ENCODE measurements at places on chromosomes 1 and 21. TPM values are rescaled to one million over a fixed set of nuclear protein-coding genes. Genes with fewer than 3 reads are reported as not detected.

DNA sequence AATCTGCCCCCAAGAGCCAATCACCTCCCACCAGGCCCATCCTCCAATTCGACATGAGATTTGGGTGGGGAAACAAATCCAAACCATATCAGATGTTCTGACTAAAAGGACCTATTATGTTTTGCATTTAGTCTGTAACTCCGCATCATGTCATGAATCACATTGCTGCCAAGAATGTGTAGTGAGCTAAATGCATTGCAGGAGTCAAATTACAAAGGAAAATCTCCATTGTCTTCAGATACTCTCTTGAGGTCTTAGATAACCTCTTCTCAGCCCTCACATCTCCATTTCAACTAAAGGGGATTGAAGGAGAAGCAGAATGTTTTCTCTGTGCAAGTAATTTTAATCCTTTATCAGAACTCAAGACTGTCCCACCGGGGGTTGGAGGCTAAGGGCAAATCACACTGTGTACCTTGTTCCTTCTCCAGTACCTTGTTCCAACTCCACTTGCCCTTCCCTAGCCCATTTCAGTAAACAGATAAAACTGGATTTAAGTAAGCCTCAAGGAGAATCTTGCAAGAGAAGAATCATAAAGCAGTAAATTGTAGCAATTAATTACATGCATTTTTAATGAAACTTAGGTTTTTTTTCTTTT lies 34.1 kb downstream of the EXTL2 start:
- DNase-seq = no peak

GRCh38 chr21:28903448-28903847 lies 89.2 kb downstream of the LTN1 start:
- no peak for DNase-seq

DNA sequence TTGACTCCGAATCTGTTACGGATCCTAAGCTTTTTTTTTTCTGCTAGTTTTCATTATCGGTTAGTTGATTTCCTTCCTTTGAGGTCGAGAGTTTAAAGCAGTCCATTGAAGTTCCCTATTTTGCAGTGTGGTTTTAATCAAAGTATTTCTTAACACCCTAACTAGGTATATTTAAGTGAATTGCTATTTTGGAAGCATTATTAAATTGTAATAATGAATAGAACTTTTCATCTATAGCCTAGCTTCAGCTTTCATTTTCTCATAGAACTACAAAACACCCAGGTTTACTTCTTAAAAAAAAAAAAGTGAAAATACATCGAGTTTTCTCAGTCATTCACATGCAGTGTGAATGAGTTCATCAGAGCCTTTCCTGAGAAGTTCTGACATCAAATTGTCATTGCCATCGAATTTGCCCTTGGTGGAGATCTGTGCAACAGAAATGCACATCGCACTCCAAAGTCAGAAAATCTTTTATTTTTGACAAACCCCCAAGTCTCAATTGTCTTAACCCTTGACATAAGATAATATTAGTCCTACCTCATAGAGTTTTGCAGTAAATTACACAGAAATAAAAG lies 1.1 kb upstream of the LBR start:
- DNase-seq = no peak

- no peak for DNase-seq
These were observed 201.5 kb downstream of the HS2ST1 start for GRCh38 chr1:87115891-87116290.

DNA sequence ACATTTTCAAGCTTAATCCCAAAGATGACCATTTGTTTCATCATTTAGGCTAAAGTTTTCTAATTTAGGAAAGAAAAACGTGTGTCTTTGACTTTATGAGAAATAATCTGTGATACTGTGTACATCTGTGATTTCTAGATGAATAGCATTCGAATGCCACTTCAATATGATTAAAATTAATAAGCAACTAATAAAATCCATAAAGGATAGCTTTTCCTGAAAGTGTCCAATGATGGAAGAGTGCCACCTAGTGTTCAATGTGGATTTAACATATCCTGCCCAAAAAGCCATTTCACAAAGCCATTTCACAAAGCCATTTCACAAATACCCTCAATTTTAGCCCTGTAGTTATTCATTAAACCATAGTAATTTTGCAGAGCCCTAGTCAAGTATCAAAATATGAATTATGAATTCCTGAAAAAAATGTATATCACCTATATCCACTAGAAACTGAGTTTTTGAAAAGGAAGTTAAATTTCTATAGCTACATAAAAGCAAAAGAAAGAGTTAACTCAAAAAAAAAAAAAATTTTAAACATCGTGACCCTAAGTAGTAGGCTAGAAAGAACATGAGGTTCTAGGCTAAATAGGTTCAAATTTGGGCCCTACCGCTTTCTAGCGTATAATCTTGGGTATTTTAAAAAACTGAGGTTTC lies 19.1 kb downstream of the NME7 start:
- DNase-seq = no peak

- DNase-seq = no peak
These were observed 240.9 kb upstream of the ADGRL2 start for GRCh38 chr1:81559662-81560350.

GRCh38 chr1:24748191-24749121 lies 3.2 kb downstream of the CLIC4 start:
- no peak for DNase-seq

GRCh38 chr1:45894331-45894730 lies 90.9 kb downstream of the MAST2 start:
- no peak for DNase-seq

- no peak for DNase-seq
These were observed 570.5 kb downstream of the PTPRU start for GRCh38 chr1:29806646-29807319.

DNA sequence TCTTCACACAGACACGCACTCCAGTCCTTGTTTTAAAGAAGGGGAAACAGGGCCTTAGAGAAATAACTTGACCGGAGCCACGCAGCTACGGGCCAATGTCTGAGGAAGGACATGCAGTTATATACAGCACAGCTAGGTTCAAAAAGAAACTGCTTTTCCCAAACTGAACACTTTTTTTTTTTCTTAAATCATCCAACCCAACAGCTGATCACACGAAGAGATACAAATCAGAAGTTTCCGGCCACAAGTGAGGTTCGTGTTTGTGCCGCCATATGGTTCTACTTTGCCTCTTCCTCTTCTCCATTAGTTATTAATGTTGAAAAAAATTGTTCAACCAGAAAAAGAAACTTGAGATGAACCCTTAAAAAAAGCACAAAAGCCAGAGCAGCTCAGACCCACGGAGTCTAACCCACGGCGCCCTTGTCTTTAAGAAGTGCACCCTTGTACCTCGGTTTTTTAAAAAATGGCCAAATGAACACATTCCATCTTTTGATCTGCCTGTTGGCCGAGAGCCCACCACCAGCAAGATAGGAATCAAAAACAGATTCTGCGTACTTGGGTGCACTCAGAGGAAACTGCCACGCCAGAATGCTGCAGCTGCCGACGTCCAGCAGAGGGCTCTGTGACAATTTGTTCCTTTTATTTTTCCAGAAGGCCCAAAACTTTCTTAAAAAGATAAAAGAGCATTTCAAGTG lies 78.9 kb downstream of the SLC66A1 start:
- DNase-seq = no peak

DNA sequence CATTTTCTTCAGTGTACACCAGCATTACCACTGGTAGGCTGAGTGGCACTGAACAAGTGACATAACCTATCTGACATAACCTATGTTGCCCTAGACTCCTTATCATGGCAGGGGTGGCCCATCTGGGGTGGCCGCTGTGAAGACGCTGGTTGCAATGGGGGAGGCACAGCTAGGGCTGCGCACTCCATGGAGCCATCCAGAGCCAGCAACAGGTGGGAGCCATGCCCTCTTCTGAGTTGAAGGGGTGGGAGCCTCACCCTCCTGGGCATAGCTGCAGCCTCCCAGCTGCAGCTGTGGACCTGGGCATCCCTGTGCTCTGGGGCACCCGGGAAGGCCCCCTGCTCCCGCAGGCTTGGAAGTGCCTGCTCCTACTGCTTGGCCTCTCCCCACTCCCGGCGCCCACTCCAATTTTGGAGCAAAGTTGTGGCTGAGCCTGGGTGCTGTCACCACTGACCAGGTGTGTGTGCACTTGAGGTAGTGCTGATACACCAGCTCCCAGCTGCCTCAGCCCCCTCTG lies 52.4 kb upstream of the NTPCR start:
- DNase-seq = no peak

DNA sequence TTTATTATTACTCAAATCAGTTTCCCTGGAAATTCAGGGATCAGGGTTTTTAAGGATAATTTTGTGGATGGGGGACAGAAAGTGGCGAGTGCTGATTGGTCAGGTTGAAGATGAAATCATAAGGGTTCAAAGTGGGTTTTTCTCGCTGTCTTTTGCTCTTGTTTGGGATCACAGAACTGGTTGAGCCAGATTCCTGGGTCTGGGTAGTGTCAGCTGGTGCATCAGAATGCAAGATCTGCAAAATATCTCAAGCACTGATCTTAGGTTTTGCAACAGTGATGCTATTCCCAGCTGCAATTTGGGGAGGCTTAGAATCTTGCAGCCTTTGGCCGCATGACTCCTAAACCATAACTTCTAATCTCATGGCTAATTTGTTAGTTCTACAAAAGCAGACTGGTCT lies 9.3 kb downstream of the CHI3L2 start:
- no peak for DNase-seq

DNA sequence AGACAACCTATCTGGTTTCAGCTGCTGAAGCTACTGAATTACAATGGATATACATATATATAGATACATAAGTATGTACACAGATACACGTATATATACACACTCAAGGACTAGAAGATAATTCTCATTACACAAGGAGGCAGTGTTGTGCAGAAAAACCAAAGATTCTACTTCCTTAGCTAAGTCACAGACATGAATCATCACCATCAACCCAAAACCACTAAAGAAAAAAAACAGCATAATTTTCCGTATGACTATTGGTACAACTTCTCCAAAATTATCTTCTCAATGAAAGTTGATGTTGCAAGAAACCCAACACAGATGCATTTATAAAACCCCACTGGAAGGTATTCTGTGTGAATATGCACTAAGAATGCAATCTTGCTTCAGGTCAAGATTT lies 36.8 kb upstream of the RPF1 start:
- DNase-seq = no peak

- DNase-seq = no peak
These were observed 19.3 kb upstream of the ACTL8 start for GRCh38 chr1:17735793-17736192.

DNA sequence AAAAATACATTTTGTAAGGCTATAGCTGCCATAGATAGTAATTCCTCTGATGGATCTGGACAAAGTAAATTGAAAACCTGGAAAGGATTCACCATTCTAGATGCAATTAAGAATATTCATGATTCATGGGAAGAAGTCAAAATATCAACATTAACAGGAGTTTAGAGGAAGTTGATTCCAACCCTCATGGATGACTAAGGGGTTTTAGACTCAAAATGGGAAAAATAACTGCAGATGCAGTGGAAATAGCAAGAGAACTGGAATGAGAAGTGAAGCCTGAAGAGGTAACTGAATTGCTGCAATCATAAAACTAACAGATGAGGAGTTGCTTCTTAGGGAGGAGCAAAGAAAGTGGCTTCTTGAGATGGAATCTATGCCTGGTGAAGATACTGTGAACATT lies 230.8 kb downstream of the KCTD3 start:
- DNase-seq = no peak

- DNase-seq = no peak
These were observed 19.3 kb downstream of the OBSCN start for GRCh38 chr1:228226956-228227791.

DNA sequence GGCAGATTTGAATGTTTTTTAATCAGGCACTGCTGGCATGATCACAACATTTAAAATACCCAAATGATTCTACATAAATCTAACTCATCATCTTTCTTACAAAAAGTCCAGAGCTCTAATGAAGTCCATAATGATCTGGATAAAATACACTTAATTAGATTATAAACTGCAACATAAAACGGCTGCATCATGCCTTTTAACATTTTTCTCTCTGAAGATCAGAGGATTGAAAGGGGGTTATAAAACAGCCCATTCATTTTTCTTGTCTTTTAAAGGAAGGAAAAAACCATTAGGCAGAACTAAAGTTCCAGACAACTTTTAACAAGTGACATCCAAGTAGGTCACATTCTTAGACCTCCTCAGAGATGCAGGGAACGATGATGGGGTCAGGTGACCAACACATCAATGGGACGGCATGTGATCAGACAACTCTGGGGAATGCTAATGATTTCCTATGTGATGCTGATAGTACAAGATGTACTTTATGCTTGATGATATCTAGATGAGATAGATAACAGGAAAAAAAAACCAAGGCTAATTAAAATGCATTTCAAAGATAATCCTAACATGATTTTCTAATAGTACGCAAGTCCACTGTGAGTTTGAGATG lies 455.1 kb downstream of the SMYD3 start:
- DNase-seq = no peak

GRCh38 chr1:192732787-192733186 lies 76.1 kb upstream of the RGS2 start:
- no peak for DNase-seq

- no peak for DNase-seq
These were observed 62.7 kb downstream of the SKI start for GRCh38 chr1:2290595-2291510.

DNA sequence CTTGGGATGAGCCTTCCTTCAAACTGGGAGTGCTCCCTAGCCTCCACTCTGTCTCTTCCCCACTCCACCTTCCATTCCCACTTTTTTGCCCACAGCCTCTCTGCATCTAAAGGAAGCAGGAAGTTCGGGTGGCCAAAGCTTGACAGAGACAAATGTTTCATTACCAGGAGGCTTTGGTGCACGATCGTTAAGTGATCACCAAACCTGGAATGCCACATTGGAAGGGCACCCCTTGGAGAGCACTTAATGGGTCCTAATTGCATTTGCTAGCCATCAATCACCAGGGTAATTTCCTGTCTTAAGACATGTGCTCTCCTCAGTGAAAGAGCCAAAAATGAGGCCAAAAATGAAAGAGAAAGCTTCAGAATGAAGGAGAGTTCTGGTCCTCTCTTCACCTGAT lies 206.5 kb downstream of the TNR start:
- DNase-seq = no peak

DNA sequence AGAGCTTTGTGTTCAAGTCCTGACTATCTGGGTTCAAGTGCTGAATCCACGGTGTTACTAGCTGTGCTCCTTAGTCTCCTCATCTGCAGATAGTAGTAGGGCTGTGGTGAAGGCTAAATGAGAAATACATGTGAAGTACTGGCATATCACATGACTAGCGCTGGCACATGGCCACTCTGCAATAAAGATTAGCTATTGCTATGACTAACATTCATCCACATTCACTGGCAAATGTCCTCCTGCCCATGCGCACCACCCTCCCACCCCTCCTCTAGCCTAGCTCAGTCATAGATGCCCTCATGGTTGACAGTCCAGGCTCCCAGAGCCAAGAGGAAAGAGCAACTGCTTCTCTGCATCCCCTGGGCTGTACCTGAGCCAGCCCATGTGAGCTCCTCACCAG lies 8.5 kb upstream of the COL8A2 start:
- no peak for DNase-seq

LPAR3 gene
- total RNA-seq = not detected

ANGPTL3 gene
- total RNA-seq = not detected

TNFSF4 gene
- 0.45 TPM for total RNA-seq

LTN1 gene
- total RNA-seq = 22.6 TPM

ZMPSTE24 gene
- 41.3 TPM for total RNA-seq

MRAP gene
- total RNA-seq = 149 TPM

CCDC185 gene
- total RNA-seq = not detected

CDC73 gene
- total RNA-seq = 61.4 TPM

HES2 gene
- 0.19 TPM for total RNA-seq

SLFNL1 gene
- 0.22 TPM for total RNA-seq

SYT11 gene
- total RNA-seq = 6.1 TPM

CYP4X1 gene
- total RNA-seq = 4.3 TPM

GRIK3 gene
- not detected for total RNA-seq

PTPN7 gene
- 3.0 TPM for total RNA-seq

PIGC gene
- 16.6 TPM for total RNA-seq

NFASC gene
- 11.5 TPM for total RNA-seq

SMCP gene
- total RNA-seq = not detected

HCRTR1 gene
- 0.39 TPM for total RNA-seq

Measured in mesenteric fat pad (tissue), 1 donor.